CD4-positive, alpha-beta T cell (primary cell): ENCODE measurements at places on chromosomes 4 and X.
A peak's percentile ranks its signal among the peaks of the same experiment; 100 is the strongest.

DNA sequence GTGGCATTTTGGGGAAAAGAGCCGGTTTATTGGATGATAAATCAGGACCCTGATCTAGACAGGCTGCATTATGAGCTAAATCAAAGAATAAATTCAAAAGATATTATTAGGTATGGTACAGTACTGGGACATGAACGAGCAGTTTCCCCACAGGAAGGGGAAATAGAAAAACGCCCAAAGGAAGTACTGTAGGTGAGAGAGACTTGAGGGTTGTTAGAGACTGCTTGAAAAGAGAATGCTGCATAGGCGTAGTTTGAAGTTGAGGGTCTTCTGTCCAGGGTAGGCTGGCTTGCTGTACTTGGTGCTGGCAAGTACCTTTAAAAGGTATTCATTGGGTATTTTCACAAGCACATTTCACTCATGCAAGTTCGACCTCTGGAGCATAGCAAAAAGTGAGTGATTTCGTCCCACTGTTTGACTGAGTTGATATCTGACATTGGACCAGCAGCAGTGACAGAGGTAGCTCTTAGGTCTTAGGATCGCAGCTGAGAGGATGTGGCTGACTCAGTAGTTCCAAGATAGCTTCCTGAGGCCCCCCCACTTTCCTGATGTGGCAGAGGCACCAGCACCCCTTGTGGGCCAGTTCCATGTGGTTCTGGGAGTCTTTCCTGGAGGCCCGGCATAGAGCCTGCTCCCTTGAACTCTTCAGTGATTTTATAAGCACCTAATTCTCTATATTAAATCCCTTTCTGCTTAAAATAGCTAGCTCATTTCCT, 64.3 kb downstream of the TMEM131L start:
- DNase-seq = peak; percentile 43

- no peak for DNase-seq
These were observed 68.7 kb upstream of the ADAD1 start for GRCh38 chr4:122309988-122310626.

DNA sequence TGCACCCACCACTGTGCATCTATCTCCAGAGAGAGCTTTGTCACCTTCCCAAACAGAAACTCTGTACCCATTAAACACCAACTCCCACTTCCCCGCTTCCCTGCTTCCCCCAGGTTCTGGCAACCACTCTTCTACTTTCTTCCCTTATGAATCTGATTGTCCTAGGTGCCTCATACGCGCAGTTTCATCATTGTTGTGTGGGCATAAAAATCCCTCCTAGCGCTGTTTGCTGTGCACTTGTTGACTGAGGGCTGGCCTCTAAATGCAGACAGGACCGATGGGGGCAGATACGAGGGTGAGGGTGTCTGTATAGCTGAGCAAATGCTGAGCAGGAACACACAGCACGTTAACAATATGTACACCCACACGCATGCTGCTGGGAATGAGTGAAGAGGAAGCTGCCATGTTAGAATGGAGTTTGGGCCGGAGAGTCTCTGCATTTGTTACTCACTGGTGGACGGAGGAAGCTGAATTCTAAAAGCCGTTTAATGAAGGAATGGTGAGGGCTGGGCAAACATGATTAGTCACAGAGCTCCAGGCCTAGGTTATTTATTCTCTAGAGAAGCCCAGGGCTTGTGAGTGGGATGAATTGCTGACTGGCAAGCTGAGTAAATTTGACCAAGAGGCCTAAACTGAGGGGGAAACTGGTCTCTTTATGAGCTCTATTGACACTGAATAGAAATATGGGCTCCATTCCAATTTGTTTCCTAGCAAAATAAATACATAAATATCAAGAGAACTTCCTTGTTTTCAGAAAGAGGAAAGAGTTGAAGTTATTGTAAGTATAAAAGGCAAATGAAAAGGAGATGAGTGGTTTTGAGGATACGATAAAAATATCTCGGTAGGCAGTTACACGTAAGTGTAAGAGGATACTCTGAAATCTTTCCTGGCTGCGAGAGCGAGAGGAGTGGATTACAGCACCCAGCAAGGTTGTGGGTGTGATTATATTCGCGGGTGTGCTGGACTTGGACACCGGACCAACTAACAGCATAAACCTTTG, 95.9 kb upstream of the RPS6KA3 start:
- DNase-seq = no peak

DNA sequence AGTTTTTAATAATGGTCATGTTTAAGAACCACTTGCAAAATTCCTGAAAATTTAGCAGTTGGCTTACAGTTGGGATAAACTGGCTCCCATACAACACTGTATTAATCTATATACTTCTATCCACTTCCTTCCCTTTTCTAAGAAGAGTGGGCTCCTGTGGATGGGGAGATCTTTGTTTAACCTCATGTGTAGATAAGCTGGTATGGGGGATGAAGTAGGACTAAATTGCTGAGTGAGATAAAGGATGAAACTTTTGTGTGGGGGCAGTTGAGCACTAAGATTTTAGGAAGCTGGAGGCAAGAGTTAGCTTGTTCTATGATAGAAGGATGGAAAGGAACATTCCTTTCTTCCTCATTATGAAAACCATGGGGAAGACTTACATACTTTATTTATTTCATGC, 54.6 kb upstream of the ATP8A1 start:
- no peak for DNase-seq

- DNase-seq = peak; percentile 37
These were observed 13.4 kb downstream of the ARHGEF6 start for GRCh38 chrX:136767104-136767941.

- no peak for DNase-seq
These were observed 96.4 kb upstream of the TRPC5OS start for GRCh38 chrX:111779582-111779981.

DNA sequence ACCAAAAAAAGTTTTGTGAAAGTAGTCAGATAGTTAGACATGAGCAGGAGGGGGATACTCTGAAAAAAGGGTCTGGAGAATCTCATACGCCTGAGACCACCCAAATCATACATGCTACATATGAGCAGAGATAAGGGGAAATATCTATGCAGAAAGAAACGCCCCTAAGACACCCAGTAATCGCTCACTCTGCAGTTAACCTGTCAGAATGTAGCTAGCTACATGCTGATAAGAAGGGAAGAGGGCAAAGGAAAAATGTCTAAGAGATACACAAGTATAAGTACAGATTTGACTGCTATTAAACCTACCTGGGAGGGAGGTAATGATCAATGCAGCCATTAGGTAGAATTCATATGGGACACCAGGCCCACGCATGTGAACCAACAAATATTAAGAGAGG, 1159.5 kb upstream of the PCDH10 start:
- DNase-seq = no peak

- DNase-seq = no peak
These were observed 4.5 kb upstream of the TMEM255A start for GRCh38 chrX:120315776-120316175.

- no peak for DNase-seq
These were observed 2.0 kb downstream of the DHX15 start for GRCh38 chr4:24582235-24582832.

GRCh38 chrX:110175696-110176095, 142.2 kb downstream of the AMMECR1 start:
- no peak for DNase-seq

DNA sequence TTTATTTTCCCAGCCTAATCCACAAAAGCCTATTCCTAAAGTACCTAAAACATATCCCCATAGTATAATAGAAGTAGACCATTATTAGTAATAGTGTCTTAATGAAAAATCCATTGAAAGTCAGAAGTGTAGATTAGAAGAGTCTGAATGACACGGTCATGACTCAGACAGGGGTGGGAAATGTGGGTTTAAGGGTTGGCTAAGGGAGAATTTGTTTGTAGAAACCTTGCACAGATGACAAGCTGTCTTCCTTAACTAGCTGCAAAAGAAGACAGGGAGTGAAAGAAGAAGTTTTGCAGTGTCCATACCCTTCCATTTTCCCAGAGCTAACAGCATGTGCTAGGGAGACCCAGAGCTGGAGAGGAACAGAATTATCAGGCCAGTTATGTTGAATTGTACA, 242.7 kb upstream of the ETNPPL start:
- DNase-seq = no peak

- DNase-seq = no peak
These were observed 106.8 kb downstream of the STOX2 start for GRCh38 chr4:184011826-184012380.

DNA sequence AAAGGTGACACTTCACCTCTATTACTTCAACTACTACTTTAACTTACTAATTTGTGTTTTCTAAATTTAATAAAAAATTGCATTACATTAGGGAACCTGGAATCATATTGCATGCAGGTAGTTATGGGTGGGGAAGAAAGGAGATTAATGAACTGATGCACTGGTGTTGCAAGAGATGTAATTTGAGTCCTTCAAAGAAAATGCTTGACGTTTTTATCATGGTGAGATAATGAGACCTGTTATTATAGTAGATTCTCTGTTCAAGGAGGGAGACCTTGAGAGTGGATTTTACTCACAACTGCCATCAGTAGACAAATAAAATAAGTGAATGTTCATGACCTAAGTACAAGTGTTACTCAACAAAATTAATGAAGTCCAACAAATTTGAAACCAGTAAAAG, 26.4 kb upstream of the MED14 start:
- DNase-seq = no peak

DNA sequence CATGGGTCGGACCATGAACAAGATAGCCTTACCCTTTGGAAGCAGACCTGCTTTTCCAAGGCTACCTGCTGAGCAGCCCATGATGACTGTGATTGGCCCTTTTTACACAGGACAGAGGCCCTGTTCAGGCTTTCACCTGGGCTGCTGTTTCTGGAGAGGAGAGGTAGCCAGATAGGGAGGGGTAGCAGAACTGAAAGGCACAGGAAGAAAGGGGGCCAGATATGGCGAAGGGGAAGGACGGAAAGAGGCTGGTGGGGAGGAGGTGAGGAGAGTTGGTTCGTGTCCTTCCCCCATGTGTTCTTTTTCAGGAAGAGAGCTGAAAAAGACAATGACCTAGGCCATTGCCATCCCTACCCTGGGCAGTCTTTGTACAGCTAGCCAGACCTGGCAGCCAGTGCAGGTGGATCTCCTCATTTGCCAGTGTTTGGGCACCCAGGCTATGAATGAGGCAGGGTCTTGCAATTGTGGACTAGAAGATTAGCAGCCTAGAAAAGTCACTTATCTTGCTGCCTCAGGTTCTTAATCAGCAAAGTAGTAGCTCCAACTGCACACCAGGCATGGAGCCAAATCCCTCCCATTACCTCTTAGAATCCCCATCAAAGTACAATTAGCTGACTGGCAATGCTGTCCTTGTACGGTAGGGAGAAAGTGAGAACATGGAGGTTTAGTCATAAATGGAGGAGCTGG, 139.6 kb downstream of the AMMECR1 start:
- DNase-seq = no peak

DNA sequence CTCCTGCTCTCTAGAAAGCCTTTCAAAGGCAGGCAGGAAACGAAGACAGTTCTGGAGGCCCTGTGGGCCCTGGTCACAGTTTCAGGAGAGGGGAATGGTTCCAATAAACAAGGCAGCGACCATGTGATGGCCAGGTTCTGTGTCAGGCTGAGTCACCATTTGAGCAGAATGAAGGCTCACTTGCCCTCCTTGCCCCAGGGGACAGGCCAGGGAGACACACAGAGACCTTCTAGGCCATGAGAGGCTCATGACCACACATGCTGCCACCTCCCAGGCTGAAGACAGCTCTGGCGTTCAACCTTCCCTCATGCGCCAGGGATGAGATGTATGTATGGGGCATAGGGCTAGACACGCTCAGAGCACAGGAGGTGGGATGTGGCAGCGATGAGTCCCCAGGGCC, 22.9 kb upstream of the TRIM2 start:
- no peak for DNase-seq

DNA sequence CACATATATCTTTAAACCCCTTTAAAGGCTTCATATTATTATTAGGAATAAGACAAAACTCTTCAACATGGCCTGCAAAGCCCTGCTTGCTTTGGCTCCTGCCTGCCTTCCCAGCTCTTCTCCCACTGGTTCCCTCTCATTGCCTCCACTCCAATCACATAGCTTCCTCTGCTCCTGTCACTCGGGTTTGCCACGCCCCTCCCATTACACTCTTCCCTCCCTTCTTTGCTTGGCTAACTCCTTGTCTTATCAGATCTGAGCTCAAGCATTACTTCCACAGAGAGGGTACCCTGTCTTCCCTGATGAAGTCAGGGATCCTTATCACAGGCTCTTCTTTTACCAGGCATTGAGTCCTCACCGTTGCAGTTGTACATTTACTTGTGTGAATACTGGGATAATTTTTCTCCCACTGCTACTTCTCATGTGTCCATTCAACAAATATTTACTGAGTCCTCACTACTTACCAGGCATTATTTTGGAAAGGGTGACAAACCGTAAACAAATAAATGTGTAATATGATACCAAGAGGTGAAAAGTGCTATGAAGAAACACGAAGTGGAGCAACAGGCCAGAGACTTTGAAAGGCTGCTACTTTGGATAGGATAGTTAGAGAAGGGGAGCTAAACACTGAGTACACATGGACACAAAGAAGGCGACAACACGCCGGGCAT, 3.2 kb upstream of the VGLL1 start:
- no peak for DNase-seq

DNA sequence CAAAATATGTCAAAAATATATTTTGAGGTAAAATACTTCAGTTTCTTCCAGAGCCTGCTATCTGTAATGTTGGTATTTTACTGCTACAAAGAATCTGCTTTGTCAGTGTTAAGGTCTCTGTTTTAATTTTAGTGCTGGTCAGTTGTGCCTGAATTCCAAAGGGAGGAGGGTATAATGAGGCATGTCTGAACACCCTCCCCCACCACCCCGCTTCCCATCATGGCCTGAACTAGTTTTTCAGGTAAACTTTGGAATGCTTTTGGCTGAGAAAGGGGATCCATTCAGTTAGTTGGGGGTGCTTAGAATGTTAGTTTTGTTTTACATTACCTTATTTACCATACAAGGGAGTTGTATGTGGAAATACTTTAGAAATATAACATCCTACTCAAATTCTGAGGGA, 158.5 kb downstream of the MID1IP1 start:
- no peak for DNase-seq

DNA sequence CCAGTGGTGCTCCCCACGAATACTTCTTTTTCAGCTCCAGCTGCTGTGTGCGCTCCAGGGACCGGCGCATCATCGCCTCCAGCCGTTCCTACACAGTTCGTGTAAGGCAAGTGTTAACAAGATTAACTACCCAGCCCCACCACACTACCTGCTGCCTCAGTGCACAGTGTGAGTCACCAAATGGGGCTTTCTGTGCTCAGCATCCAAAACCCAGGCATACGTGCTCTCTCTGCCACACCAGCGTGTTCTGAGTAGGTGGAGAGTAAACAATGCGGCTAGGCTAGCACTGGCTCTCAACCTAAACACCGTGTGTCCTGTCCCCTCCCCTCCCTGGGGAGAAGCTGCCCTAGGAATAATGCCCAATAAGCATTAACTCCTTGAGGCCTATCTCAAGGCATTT, 60.0 kb downstream of the MAP7D2 start:
- DNase-seq = no peak

GRCh38 chr4:146368209-146368608, 153.5 kb downstream of the SLC10A7 start:
- no peak for DNase-seq

DNA sequence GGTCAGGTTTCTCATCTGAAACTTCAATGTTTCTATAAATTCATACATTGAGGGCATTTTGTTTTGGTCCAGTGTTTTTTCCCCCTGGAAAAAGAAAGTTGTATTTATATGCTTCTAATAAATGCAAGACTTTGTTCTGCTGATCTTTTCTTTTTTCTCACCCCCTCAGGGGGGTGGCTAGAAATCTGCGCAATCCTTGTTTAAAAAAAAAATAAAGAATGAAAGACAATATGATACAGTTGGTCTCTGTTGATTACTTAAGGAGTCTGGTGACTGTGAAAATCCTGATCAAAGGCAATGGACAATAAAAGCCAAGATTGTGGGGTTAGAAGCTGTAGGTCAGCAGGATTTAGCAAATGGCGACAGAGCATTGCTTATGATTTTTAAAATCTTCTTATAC, 180.5 kb downstream of the KIT start:
- DNase-seq = no peak

GRCh38 chr4:39451423-39452023, 7.2 kb downstream of the RPL9 start:
- no peak for DNase-seq
